ENCODE measurements at places on chromosomes 7 and 10. TPM values are rescaled to one million over a fixed set of nuclear protein-coding genes. Genes with fewer than 3 reads are reported as not detected.

Gene TAS2R3
- total RNA-seq, result 2.0 TPM

Gene TMEM26
- total RNA-seq, result not detected

Gene CCT6A
- total RNA-seq, result 308 TPM

Gene AGMO
- not detected for total RNA-seq

Gene VPS37D
- 12.4 TPM for total RNA-seq

Gene STRA8
- total RNA-seq, result not detected

Gene CYP3A7
- not detected for total RNA-seq

Gene MMP21
- total RNA-seq, result not detected

Gene GRK5
- 5.3 TPM for total RNA-seq

Gene CYP3A5
- 3.2 TPM for total RNA-seq

Gene NYAP1
- 1.3 TPM for total RNA-seq

Gene DNA2
- total RNA-seq, result 33.4 TPM

Gene FAM180A
- total RNA-seq, result not detected

Gene SFTPD
- total RNA-seq, result not detected

Gene DDC
- total RNA-seq, result not detected

Gene OR6B1
- not detected for total RNA-seq

Gene IKZF1
- not detected for total RNA-seq

Gene SPDYE8
- not detected for total RNA-seq

Gene PLEKHS1
- total RNA-seq, result 4.9 TPM

Gene ITPRID1
- not detected for total RNA-seq

Gene ADAP1
- total RNA-seq, result 73.9 TPM

Gene UNC5B
- 1.7 TPM for total RNA-seq

Gene C10orf62
- total RNA-seq, result 0.45 TPM

Gene FGFR2
- not detected for total RNA-seq

Gene PLXDC2
- not detected for total RNA-seq

Gene CPVL
- total RNA-seq, result not detected

Measured in PC-9 (cell line).